ENCODE measurements at places on chromosomes 16 and 17.

GRCh38 chr16:14510939-14511799, 118.9 kb downstream of the PARN start:
- DNase-seq: no peak

DNA sequence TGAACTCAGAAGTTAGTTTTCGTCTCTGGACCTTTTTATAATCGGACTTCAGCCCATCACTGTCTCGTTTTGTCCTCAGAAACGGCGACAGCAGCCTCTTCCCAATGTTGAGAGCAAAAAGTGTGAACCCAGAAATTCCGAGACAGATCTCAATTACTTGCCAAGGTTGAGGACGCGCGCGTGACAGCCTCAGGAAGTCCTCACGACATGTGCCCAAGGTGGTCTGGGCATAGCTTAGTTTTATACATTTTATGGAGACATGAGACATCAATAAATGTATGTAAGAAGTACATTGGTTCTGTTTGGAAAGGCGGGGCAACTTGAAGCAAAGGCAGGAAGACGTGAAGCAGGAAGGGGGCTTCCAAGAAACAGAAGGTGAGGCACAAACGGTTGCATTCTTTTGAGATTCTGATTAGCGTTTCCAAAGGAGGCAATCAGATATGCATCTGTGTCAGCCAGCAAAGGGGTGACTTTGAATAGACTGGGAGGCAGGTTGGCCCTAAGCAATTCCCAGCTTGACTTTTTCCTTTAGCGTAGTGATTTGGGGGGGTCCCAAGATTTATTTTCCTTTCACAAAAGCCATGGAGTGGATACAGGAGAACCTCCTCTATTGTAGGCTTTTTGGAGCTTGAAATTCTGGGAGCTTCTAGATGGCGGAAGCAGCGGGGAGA, 583 bp upstream of the ZNF747 start:
- no peak for DNase-seq

GRCh38 chr17:71900621-71901229, 220.1 kb upstream of the SOX9 start:
- DNase-seq: no peak

DNA sequence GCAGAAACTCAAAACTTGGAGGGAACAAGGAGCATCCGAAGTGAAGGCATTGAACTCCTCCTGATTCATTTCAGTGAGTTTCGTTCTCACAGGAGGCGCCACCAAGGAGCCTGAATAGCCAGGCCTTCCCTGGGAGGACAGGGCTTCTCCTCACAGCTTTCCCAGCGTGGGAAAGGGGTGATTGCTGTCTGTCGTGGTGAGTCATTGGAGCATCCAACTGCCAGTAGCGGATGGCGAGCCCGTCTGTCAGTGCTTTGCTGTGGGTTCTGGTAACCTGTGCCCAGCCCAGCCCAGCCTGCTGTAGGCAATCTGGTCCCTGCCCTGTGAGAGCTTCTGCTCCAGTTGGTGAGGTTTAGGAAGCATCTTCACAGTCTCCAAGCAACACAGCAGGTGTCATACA, 28.3 kb downstream of the PLCD3 start:
- DNase-seq: no peak

GRCh38 chr17:4861052-4861451, 27.9 kb downstream of the MINK1 start:
- no peak for DNase-seq

DNA sequence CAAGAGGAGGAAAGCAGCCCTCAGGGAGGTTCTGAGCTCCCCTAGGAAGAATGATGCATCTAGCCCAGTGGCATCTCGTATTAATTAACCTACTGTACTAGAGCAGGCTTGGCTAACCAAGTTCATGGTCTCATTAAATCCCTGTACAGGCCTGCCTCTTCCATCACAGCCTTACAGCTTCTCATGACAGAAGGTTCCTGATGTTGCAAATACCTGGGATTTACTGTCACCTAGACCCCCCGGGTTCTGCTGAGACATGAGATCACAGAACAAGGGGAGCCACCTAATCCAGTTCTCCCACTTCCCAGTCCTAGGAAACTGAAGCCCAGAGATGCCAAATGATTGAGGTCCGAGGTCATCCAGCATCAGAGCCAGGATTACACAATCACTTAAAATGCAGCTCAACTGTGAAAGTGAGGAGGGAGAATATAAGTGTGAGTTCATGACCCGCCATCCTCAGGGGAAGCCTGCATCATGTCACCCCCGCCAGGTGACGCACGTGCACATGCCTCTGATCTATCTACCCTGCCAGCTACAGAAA, 23.9 kb downstream of the ACLY start:
- DNase-seq: no peak

GRCh38 chr17:81371910-81372760, 23.1 kb upstream of the BAHCC1 start:
- DNase-seq: no peak

- no peak for DNase-seq
These were observed 14.0 kb upstream of the TRAP1 start for GRCh38 chr16:3731126-3731935.

DNA sequence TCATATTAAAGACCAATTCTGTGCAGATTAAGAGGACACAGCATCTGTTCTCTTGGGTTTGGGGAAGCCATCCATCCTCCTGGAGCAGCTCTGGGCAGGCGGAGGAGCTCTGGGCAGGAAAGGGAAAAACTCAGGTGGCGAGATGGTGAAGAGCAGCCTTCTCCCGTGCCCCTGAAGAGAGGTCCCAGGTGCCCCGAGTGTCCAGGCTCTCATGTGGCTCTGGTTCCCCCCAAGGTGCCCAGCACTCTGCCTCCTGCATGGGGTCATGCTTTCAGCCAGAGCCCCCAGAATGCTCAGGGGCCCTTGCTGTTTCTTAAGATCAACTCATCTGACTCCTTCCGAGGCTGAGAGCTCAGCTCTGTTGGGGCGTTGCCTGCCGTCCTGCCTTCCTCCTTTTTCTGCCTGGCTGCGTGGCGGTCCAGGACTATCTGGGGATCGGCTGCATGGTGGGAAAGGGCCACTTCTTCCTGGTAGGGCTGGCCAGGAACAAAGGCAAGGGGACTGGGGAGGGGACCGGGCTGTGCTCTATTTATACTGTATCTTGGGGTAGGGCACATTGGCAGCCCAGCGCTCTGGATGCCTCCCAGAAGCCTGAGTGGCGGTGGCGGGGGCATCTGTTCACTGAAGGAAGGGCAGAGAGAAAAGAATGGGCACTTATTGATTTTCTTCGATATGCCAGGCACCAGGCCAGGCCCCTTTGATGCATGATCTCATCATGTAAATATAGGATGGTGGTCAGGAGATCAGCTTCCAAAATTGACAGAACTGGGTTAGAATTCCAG, 103.2 kb upstream of the SDK2 start:
- DNase-seq: no peak

DNA sequence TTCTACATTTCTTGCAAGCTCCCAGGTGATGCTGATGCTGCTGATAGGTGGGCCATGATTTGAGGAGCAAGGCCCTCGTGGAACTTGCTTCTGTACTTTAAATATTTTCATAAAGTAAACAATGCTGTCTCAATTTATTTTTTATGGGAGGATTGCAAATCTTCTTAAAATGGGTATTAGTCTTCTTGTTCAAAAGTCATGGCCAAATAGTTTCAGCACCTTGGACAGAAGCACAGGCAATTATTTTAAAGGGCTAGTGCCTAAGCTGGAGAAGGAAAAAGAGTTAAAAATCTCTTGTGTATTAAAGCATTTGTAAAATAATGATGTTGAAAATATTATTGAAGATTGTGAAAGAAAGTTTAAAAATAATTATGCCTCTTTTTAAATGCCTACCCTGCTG, 50.5 kb downstream of the GPR139 start:
- DNase-seq: no peak

DNA sequence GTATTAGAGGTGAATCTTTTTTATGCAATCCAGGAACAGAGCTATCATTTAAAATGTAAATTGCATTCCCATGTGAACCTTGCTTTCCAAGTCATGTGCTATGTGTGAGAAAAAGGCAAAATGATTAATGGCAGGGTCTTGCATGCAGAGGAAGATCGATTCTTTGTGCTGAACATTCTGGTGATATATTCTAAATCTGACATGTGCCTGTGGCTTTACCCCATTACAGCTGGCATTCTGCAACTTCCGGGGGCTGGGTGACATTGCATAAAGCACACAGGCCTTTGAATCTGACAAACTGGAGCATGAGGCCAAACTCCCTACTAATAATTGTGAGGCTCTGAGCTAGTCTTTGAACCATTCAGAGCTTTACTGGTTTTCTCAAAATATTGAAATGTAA, 1449.7 kb downstream of the CDH8 start:
- no peak for DNase-seq

GRCh38 chr16:11114366-11115164, 141.4 kb downstream of the SOCS1 start:
- DNase-seq: no peak

DNA sequence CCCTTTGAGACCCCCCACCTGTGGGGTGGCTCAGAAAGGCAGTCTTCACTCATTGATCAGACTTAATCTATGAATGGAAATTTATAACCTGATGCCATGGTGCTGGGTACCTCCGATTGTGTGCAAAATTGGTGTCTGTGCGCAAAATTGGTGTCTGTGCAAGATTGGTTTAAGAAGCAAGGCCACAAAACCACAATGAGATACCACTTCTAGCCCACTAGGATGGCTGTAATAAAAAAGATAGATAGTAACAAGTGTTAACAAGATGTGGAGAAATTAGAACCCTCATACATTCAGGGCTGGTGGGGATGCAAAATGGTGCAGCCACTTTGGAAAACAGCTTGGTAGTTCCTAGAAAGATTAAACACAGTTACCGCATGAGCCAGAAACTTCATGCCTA, 13.9 kb upstream of the CSNK2A2 start:
- DNase-seq: no peak

DNA sequence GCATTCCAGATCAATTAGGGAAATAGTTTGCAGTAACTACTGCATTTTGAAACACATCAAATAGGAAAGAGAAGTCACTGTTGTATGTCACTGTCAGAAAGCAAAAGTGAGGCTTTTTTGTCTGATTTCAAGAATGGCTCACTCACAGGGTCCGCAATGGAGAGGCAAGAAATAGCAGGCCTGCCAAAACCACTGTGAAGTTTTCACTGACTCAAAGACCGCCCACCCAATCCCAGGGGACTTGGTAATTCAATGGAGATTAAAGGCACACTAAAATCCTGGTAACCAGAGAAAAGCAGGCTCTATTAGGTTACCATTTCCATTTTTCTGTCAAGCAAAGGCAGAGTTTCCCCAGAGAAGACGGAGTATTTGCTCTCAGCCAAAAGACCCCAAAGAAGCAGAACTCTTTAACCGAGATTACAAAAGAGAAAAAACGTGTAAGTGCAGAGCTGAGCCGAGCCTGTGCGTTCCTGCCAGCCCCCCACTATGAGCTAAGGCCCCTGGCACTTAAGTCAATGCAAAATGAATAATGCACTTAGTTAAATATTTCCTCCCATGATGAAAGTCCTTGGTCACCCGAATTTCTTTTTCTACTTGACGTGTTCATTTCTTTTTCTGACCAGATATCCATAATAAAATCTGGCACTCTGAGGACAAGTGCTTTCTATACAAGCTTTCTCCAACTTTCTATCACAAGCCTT, 57.0 kb downstream of the FOXL1 start:
- no peak for DNase-seq

DNA sequence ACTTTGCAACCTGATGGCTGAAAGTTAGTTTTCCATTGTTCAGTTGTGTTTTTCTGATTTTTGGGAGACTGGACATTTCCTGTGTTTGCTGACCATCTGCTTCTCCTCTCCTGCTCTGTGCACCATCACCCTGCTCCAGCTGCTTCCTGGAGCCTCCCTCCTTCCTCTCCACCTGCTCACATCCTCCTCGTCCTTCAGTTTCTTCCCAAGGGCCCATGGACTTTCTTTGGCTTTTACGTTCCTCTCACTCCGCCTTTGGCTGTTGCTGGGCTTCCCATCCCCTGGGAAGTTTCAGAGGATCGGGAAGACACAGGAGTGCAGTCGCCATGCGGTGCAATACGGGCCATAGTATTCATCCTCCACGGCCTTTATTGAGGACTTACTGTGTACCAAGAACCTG, 61.6 kb downstream of the TNFRSF13B start:
- no peak for DNase-seq

DNA sequence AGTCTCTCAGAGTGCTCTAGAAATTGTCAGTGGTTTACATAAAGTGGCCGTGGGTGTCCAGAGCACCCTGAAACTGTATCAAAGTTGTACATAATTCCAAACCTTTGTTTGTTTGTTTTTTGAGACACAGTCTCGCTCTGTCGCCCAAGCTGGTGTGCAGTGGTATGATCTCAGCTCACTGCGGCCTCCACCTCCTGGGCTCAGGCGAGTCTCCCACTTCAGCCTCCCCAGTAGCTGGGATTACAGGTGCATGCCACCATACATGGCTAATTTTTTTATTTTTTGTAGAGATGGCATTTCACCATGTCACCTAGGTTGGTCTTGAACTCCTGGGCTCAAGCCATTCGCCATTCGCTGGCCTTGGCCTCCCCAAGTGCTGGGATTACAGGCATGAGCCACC, 24.3 kb upstream of the ADGRG1 start:
- no peak for DNase-seq

GRCh38 chr16:57882206-57882605, 79.9 kb upstream of the KIFC3 start:
- no peak for DNase-seq

GRCh38 chr17:47210105-47210504, 957 bp downstream of the MYL4 start:
- no peak for DNase-seq

- no peak for DNase-seq
These were observed 1.4 kb downstream of the VKORC1 start for GRCh38 chr16:31093132-31093703.

DNA sequence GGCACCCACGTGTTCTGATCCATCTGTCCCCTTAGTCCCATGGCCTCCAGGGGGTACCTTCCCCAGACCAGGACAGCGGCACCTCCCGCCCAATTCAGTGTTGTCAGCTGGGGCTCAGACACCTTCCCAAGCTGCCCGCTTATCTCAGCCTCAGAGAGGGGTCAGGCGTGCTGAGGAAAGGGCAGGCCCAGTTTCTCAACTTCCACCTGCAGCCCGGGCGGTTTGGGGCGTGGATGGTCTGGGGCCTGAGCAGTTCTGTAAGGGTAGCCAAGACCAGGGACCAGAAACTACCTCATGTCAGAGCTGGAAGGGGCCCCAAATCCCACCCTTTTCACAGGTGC, 5.1 kb downstream of the PLCD3 start:
- DNase-seq: no peak

DNA sequence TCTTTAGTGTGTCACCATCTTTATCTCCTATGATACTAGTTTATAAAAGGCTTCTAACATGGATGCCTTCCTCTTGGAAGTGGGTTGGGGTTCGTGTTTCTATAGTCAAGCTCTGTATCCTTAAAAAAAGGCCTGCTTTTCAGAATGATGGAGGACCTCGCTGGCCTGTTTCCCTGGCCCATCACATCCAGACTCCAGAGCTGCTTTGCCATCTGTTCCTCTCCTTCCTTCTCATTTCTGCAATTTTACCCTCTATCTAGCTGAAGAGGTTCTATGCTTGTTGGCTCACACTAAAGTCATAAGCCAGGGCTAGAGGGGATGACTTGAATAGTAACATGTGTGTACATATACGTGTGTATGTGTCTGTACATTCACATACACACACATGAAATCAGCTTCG, 450.8 kb upstream of the HSBP1 start:
- no peak for DNase-seq

Measured in activated CD4-positive, alpha-beta T cell treated with anti-CD3 and anti-CD28 coated beads, Interleukin-2, amount 50 U/mL, for 4 hours (primary cell).